Activated CD4-positive, alpha-beta memory T cell treated with anti-CD3 and anti-CD28 coated beads for 36 hours (primary cell): ENCODE measurements at places on chromosomes 1 and 21.

DNA sequence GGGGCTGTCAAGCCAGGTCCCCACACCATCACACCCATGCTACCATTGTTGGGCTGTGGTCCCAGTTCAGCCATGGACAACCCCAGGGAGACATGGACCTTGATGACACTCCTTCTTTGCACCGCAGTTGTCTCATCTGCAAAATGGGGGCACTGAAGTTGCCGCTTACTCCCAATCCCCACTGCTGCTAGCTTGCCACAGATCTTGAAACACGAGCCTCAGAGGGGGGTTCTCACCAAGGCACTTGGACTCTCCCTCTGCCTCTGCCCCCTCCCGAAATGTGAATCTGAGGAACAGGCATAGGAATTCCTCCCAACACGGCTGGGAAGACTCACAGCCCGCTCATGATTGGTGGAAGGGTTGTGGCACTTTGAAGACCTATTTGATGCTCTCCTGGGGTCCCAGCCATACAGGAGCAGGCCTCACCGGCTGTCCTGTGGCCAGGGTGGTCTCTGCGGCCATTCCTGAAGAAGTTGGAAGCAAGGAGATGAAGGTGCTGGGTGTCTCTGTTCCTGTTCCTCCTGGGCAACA lies 31.1 kb downstream of the RUNX3 start:
- DNase-seq: peak; percentile 30

DNA sequence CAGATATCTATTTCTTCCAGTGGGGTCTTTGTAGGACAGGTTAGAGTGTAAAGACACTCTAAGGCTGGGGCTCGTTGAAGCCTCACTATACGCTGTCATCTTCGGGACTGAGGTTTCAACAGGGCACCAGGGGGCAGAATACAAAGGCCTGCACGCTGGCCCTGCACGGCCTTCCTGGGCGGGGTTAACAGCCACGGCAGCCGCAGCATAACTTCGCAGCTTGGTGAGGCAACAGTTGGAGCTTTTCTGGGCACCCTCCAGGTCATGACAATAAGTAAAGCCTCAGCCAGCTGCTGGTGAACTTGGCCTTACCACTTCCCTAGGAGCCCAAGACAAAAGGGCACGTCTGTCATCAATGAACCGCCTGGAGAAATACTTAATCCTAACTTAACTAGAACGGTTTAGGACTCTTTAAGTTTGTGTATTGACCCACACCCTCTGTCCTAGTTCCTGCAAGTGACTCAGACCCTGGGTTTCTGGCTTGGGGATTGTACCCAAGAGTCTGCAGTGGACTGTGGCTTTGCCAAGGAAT lies 2.3 kb upstream of the RUNX1 start:
- DNase-seq: peak; percentile 91

- no peak for DNase-seq
These were observed 100.3 kb upstream of the DMRTA2 start for GRCh38 chr1:50523548-50523947.

- peak; percentile 45 for DNase-seq
These were observed 2.1 kb downstream of the TEX38 start for GRCh38 chr1:46673749-46674182.

GRCh38 chr1:30187413-30188023 lies 535.9 kb downstream of the MATN1 start:
- DNase-seq: no peak

DNA sequence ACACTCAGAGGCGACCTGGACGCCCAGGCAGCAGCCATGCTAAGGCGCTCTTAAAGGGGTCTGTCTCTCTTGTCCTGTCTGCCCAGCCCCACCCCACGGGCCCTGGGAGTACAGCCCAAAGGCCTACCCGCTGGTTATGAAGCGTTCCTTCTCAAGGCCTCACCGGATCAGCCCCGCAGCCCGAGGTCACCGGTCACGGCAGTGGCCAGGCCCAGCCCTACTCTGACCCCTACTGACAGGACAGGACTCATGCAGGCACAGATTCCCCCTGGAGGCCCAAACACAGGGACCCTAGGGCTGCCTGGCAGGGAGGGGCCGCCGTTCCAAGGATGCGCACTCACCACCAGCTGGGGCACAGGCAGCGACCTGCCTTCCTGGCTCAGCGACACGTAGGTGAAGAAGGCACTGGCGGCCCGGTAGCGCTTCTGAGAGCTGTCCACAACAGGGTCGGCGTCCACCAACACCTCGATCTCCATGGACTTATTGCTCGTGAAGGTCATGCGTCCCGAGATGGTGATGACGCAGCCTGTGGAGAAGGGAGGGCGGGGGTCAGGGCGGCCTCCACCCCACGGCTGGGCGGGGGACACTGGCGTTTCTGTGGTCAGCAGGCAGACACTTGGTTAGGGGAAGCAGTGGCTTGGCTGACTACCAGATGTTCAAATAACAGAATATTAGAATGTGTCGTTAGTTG lies 20.0 kb upstream of the GPR153 start:
- no peak for DNase-seq

- no peak for DNase-seq
These were observed 116.2 kb upstream of the FGGY start for GRCh38 chr1:59180735-59181134.

DNA sequence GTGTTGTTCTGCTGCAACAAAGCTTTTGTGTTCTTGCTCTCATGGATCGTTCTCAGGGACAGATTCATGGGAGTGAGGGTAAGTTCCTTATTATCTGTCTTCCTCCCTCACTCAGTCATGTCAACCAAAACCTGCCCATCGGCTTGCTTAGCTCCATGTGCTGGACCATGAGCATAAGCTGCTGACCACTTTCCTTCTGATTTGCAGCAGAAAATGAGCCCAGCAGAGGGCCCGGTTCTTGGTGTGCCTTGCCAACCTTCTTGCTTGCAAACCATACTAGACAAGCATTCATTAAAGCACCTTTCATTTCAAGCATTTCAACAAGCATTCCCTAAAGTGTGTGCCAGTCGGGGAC lies 64.0 kb upstream of the COA6 start:
- DNase-seq: no peak

DNA sequence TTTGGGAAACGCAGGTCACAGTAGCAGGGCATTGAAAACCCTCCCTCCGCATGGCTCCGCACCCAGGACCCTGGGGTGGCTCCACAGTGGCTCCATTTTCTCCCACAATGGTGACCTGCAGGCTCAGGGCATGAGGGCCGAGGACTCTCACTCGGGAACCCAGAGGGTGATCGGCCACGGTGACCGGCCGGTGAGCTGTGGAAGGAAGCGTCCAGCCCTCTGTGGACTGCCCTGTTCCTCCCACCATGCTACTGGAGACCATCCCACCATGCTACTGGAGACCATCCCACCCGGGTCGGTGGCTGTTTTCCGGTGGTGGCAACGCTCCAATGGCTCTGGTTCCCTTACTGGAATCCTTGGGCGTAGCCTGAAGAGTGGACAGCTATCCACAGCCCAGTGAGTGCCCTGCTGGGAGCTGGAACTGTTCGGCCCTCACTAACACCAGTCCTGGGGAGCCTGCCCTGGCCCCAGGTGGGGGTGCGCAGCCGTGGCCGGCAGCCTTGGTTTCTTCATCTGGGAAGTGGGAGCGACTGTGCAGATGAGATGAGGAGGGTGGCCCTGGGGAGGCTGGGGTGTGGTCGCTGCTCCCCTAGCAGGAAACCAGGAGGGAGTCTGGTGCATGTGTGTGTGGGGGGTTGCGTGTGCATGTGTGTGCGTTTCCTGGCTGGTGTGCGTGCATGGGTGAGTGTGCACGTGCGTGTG lies 59.6 kb downstream of the PRDM16 start:
- DNase-seq: no peak

DNA sequence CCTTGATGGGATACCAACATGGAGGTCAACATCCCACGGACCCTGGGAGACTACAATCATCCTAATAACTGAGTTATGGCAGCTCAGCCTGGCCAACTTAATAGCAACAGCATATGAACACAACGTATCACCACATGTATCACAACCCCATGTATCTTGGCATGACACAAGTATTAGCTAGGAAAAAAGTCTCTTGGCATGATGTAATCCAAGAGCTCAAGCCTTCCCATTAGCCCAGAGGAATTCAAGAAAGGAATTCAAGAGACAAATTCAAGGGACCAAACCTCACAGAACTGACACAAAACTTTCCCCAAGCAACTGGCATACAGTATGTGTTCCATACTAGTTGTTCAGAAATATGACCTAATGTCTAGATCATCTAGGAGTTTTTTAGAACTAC lies 100.9 kb upstream of the HMGB4 start:
- no peak for DNase-seq

DNA sequence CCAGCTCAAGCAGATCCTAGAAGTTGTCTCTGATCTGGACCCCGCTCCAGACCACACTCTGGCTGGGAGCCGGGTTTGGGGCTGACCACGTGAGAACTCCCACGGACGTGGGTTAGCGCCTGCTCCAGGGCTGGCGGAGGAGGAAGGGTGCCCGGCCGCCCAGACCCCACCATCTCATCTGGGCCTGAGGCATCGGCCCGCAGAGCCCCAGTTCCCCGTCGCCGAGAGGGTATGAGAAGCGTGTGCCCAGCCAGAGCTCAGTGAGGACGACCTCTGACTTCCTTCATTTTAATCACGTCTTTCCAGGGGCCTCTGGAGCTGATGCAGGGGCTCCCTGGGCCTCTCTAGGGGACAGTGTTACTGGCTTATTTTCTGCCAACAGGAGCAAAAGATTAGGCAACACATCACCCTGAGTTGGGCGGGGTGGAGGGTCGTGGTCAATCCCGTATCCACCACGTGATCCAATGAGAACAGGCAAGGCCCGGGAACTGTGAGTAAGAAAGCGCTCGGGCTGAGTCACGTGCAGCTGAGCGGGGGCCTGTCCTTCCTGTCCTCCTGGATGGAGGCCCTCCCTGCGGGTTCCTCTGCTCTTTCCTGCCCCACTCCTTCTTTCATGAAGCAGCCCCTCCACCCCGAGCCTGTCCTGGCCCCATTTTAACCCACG lies 81.1 kb downstream of the SIK1 start:
- peak; percentile 78 for DNase-seq

DNA sequence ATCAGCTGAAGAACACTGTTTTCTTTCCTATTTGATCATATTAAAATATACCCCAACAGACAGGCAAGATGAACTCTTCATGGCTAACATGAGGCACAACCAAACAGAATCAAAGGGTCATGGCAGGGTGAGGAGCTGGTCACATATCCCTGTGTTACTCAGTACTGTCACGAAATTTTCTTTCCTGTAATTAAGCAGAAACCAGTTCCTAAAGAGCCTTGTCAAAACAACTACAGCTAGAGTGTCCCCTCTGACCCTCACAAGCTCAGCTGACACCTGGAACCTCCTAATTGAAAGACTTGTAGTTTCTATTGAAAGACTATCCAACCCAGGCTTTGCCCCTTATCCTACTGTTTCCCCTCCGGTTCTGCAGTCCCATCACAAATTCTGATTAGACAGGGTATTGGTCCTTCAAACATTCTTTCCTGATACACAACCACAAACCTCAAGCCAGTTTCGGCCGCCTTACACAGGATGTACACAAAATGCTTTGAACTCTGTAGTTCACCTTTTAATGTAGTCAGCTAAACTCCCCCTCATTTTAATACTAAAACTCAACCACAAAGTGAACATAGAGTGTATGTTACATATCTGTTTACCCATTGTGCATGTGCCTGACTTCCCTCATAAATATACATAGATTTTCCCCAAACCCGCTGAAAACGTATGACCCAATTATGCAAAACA lies 651.9 kb downstream of the MRPL39 start:
- DNase-seq: no peak

GRCh38 chr21:35478161-35479064 lies 429.3 kb upstream of the RUNX1 start:
- DNase-seq: no peak

GRCh38 chr1:26384076-26384475 lies 11.5 kb upstream of the ZNF683 start:
- DNase-seq: no peak

DNA sequence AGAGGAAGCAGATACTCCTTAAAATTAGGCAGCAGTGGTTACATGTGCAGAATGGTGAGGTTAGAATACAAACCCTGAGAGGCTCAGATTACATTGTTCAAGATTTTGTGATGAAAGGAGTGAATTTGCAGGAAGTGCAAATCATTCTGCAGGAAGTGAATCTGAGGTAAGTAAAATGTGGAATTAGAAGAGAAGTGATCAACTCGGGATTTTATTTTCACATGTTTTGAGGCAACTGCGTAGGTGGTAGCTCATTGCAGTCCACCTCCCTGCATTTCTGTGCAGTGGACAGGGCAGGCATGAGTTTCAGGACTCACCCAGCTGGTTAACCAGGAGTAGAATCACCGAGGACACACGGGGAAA lies 2.1 kb upstream of the PLA2G2C start:
- DNase-seq: no peak

GRCh38 chr21:34158866-34159835 lies 85.8 kb downstream of the MRPS6 start:
- no peak for DNase-seq

DNA sequence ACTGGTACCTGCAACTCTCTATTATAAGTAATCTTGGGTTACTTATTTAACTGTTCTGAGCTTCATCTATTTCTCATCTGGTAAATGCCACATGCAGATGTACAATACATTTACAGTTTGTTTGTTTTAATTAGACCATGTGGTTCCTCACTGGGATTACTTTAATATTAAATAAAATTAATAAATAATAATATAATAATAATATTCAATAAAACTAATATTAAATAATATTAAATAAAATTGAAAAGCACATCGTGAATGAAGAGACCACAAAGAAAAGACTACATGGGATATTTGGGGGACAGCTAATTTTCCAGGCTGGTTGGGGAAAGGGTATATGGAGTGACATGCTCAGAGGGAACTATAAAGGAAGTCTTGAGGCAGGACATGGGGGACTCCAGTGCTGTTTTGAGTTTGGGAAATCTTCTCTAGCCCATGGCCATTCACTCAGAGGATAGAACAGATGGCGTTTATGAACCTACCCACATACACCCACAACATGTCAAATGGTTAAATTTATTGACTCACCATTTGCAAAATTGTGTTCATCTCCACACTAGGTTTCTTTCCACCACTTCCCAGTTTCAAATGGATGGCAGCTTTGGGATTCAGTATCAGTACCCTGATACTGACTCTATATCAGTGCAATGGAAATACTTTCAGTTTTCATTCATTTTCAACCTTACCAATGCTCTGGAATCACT lies 25.6 kb downstream of the DIRAS3 start:
- no peak for DNase-seq

DNA sequence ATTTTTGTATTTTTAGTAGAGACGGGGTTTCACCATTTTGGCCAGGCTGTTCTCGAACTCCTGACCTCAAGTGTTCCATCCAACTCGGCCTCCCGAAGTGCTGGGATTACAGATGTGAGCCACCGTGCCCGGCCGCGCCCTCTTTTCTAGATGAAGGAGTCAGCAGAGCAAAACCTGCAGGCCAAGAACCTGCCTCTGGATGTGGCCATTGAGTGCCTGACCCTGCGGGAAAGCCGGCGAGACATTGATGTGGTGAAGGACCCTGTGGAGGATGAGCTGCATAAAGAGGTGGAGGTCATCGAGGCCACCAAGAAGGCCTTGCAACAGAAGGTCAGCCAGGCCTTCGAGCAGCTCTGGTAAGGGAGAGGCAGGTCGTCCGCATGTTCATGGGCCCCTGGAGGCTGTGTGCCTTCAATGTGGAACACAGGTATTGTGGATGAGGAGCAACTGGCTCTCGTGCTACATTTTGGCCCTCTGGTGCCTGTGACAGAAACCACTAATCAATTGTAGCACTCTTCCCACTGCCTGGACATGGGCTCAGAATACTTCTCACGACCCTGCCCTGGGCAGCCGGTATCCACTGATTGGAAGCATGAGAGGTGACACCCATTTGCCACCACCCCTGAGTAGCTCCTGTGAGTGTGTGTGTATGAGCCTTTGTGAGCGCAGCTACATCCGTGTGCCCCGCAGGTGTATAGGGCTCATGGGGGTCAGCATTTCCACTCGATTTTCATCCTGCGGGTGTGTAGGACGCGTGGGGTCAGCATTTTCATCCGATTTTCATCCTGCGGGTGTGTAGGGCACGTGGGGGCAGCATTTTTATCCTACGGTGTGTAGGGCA lies 2.0 kb downstream of the TEKT2 start:
- no peak for DNase-seq

- DNase-seq: no peak
These were observed 46.6 kb downstream of the LPAR3 start for GRCh38 chr1:84846387-84846786.
